ENCODE measurements at places on chromosomes 4 and X.

GRCh38 chr4:48484494-48485168, 1.5 kb downstream of the SLC10A4 start:
- no peak for DNase-seq

DNA sequence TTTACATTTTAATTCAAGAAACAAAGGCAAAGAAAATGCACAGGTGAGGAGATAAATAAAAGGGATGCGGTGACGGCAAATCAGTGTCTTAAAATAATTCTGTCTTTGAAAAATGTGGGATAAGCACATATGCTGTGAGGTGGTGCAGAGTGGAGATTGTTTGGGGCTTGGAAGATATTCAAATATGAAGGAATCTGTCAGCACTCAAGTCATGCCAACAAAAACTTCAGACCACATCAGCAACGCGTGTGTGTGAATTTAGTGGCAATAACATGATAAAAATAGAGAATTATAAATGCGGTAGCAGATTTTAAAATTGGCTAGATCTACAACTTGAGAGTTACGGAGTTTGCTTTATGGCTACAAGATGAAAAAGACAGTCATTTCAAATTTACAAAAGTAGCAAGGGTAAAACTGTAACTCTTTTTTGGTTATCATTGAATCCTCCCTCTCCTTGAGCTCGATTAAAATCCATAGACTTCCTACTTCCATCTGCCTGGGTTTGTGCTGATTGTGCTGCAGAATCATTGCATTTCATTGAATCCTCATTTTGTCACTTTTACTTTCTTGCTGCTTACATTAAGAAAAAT, 71.5 kb upstream of the VCX2 start:
- DNase-seq: no peak

- DNase-seq: no peak
Observed at GRCh38 chr4:6526156-6526555, 48.8 kb upstream of the MAN2B2 start.

DNA sequence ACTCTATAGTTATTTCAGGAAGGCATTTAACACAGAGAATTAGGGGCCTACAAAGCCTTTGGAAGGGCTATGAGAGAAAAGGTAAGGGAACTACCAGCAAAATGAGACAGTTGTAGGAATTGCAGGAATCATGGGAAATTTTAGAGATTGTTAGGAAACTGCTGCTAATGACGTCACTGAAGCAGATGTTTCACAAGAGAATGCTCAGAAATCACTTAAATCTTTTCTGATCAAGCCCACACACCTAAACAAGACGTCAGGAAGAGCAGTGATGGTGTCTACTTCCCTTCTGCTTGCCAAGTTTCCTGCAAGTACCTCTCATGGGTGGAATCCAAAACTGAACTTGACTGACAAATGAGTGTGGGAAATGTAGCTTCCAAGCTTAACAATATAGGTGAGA, 5.1 kb downstream of the OR13H1 start:
- no peak for DNase-seq

DNA sequence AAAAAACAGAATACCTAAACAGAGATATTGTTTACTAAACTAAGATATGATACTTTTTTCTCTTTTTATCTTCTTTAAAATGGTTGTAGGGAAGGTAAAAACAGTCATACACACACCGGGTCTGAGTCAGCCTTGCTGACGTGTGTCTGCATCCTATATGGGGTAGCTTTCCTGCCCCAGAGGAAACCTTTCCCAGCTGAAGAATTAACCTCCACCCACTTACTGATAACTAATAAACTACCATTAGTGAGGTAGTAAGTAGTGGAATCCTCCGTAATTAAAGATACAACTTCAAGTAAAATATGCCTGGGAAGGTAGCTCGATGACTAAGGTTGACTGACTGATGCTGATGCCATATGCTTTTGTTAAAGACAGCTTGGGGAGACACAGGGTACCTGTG, 312.2 kb downstream of the DCTD start:
- no peak for DNase-seq

DNA sequence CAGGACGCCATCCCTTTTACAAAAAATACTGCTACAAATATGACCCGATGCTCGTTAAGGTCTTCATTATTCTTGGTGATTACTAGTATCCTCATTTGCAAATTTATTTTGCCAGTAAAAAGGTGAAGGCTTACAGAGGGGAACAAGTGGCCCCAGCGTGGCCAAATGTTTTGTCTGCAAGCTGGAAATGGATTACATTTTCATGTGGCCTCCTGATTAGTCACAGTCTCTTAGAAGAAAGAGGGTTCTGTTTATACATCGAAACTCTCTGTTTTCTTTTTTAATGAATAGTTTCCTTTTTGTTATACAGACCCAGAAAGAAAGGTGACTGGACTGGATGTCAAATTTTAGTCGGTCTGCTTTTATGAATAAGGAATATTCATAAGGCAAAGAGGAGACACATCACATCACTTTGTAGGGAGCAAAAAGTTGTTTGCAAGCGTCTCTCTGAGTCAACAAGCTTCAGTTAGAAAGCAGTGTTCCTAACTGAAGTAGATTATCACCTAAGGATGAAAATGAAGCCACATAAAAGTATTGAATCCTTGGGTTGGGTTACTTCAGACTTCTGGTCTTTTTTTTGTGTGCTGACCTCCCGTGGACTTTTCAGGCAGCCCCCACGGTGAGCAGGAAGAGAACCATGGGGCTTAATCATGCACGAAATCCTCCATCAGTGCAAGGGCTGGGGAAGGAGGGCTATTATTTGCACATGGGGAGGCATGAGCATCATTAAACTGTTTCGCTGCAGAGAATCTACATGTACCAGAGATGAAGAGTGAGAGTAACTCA, 125.6 kb downstream of the ARSF start:
- no peak for DNase-seq

DNA sequence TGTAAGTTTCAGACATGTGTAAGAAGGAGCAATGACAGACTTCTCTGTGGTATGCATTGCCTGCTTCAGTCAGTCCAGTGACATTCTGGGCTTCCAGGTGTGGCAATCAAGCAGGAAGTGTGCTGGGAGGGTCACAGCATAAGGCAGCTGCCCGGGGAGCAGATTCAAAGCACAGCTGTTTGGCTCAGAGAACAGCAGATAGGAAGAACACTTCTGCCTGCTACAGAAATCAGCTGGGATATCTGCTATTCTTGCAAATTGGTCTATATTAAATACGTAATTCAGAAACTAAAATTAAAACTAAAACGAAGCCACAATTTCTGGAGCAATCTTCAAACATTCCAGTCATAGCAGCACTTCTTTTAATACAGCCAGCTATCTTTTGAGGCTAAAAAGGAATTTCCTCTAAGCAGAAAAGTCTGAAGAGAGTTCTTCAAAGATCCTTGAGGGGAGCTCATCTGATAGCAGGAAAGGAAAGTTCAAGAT, 47.5 kb upstream of the GALNT7 start:
- DNase-seq: no peak

DNA sequence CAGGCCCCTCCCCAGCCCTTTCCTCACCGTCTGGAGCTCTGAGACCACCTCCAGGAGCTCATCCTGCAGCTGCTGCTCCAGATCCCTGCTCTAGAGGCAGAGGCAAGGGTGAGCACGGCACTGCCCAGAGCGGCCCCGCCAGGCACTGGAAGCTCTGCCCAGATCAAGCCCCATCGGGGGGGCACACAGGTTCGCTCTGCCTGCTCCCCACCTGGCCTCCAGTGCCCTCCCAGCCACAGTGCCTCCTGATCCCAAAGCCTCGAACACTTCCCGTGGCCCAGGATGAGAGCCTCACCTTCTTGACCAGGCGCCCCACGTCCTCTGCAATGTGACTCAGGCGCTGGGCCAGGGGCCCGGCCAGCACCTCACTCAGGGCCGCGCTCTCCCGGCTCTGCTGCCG, 5.0 kb downstream of the ARHGAP4 start:
- no peak for DNase-seq

DNA sequence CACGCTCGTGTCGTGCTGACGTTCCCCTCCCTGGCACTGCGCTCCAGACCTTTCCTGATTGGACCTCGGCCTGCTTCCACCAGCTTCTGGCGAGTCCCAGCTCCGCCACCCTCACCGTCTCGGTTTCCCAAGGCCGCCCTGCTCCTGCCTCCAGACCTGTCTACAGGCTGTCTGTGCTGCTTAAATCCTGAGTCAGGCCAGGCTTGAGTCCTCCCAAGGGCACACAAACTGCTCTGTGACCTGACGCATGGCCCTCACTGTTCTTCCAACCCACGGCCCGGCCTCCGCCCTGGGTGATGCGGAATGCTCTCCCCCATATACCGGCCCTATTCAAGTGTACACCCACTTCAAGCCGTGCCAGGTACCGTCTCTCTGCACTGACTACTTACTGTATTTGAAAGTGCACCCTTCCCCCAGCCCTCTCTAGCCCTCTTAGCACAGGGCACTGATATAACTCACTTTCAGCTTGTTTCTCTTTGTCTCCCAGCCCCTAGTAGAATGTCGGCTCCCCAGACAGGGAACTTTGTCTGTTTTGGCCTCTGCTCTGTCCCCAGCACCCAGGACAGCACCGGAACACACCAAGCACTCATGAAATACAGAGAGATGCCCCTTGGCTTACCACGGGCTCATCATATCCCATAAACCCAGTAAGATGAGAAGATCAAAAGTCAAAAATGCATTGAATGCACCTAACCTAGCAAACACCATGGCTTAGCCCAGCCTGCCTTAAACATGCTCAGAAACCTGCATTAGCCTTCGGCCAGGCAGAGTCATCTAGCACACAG, 63.1 kb upstream of the AFAP1 start:
- no peak for DNase-seq

GRCh38 chrX:68721991-68722860, 74.8 kb downstream of the STARD8 start:
- DNase-seq: no peak

Measured in NCI-H748 treated with DMSO at 0.1 percent for 48 hours (cell line).